Panc1 (cell line): ENCODE measurements at places on chromosomes 13 and 19. TPM values are rescaled to one million over a fixed set of nuclear protein-coding genes. Genes with fewer than 3 reads are reported as not detected.

ZNF708 gene
- total RNA-seq = 8.3 TPM

ADGRL1 gene
- 37.7 TPM for total RNA-seq

DNA sequence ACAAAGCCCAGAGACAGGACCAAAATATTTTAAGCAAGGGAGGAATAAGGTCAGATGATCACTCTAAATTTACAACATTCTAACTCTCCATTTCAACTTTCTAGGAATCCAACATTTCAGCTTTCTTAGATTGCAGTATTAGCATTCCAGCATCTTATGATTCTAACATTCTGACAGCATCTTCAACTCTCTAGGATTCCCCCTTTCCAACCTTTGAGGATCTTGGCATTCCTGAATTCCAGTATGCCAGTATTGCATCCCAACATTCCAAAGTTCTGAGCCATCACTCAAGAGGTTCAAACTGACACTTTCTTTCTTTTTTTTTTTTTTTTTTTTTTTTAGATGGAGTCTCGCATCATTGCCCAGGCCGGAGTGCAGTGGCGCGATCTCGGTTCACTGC is 13.8 kb downstream of the TGFB1 start:
- no peak for DNase-seq

- DNase-seq = no peak
These were observed 16.1 kb downstream of the COL4A1 start for GRCh38 chr13:110290826-110291225.

- no peak for DNase-seq
These were observed 15.4 kb downstream of the ATP11A start for GRCh38 chr13:112705286-112705685.

AMH gene
- total RNA-seq = 21.9 TPM

DNA sequence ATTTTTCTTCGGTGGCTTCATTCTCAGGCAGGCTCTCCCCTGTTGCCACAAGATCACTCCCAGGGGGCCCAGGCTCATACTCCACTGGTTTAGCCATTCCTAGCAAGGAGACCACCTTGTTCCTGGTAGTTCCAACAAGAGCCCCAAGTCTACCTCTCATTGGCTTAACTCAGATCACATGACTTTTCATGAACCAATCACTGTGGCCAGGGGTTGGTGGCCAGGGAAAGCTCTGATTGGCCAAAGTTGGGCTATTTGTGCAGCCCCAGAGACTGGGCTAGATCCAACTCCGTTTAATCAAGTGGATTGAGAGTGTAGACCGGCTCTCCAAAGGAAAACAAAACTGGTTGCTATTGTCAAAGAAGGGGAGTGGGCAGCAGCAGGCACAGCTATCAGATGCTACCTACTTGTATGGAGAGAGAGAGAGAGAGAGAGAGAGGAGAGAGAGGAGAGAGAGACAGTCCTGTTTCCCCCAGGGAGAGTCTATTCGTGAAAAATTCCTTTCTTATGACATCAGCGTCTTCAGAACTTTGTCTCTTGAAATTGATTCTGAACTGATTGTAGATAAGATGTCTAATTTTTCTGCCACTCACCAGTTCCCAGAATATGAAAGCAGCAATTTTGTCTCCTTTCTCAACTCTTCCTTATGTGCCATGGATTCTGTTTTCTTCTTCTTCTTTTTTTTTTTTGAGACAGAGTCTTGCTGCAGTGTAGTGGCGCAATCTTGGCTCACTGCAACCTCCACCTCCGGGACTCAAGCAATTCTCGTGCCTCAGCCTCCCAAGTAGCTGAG is 5.9 kb downstream of the CEACAM19 start:
- DNase-seq = no peak

ZNF345 gene
- 3.8 TPM for total RNA-seq

- no peak for DNase-seq
These were observed 2.7 kb downstream of the ZNF709 start for GRCh38 chr19:12481781-12482508.

FGF9 gene
- total RNA-seq = not detected

PPP6R1 gene
- 172 TPM for total RNA-seq

DNA sequence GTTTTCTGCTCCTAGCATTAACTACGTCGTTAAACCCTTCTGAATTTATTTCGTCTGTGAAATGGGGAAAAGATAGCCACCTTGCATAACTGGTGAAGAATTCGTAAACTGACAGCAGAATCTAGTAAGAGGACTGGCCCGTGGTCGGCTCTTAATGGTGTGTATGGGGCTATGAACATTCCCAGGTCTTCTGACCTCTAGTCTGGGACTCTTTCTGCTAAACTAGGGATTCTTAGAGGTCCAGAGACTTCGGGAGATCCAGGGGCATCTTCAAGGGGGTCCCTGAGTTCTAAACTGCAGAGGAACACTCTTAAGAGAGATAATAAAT is 231.1 kb upstream of the SERP2 start:
- DNase-seq = no peak

BSPH1 gene
- not detected for total RNA-seq

EXOC3L2 gene
- total RNA-seq = 0.08 TPM

- no peak for DNase-seq
These were observed 215.1 kb downstream of the PCDH17 start for GRCh38 chr13:57846600-57847173.

KRTDAP gene
- total RNA-seq = not detected

DNA sequence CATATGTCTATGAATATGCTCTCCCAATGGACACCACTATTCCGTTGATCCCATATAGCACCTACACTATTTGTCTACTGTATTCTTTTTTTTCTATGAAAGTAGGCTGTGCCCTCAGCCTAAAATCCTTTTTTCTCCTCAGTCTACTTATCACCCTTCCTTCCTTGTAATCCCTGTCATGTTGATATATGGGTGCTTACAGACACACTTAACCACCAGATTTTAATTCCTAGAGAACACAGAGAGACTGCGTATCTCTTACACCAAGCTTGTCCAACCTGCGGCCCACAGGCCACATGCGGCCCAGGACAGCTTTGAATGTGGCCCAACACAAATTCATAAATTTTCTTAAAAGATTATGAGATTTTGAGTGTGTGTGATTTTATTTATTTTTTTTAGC is 101.1 kb downstream of the ZAR1L start:
- no peak for DNase-seq

NAPSA gene
- 2.5 TPM for total RNA-seq
